Activated T-helper 2 cell treated with anti-CD3 and anti-CD28 coated beads, Interferon-gamma antibody, Interleukin-2, Interleukin-4, amounts not matched to agents 10 μg/mL and 5 μg/mL and 100 μg/mL, durations not matched to agents 14 hours and 24 hours and 36 hours (primary cell): ENCODE measurements at places on chromosomes 1 and 21.

- DNase-seq = no peak
These were observed 38.5 kb upstream of the AK4 start for GRCh38 chr1:65109487-65109886.

- no peak for DNase-seq
These were observed 54.1 kb upstream of the CFAP298 start for GRCh38 chr21:32666258-32666657.

DNA sequence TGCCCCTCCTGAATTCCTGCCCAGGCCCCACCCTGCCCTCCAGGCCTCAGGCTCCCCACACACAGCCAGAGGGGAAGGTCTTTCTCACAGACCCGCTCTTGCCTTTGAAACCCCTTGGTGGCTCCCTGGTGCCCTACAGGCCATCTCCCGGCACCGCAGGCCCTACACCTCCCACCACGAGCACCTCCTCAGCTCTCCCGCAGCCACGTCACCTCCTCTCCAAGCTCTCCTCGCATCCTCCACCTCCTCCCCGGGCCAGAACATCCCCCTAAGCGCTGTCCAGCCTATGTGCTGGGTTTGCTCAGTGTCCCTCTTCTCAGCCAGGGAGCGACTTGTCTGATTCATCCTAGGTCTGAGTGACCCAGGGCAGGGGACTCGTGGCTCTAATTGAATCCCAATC, 66.4 kb downstream of the DMRTB1 start:
- DNase-seq = no peak

DNA sequence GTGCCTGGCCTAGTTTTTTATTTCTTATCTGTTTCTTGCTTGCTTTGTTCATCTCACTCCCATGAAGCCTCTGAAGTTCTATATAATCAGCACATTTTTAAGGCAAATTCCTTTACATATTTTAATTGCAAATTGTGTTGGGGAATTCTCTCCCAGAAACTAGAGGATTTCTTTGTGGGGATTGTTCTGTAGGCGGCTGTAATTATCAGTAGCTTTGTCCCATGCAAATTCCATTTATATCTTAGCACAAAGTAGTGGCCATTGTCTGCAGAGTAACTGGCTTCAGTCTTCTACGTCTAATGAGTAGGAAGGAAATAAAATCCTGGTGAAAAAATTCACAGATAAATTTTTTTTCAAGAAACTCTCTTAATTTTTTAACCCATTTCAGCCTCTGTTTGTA, 35.7 kb downstream of the CLEC20A start:
- DNase-seq = no peak

DNA sequence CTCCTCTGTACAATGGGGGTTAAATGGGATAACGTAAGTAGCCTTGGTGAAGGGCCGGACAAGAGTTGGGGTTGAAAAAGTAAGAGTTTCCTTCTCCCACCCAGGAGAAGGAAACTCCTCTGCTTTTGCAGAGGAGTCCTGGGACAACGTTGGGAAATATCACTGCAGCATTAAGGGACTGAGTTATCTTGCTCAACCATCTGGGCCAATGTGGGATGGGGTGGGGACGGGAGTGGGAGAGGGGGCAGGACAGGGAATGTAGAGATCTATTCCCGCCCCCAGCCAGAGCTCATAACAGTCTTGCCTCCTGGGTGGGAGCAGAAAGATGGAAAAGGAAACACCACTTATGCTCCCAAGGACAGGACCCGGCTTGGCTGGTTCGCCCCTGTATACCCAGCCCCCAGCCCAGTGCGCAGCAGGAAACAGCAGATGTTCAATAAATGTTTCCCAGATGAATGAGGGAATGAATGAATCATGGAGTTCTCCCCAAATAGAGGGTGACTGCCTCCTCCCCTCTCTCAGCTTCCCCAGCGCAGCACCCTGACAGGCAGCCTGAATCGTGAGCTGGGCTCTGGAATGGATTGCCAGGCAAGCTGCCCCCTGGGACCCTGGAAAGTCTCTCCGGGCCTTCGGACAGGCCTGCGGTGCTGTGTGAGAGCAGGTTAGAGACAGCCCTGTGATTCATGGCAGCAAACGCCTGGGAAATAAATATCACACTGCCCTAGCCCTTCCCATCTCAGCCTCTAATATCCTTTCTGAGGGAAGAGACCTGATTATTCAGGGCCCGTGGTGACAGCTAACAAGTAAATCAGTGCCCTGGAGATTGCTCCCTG, 24.8 kb downstream of the FBXO2 start:
- DNase-seq = no peak

- no peak for DNase-seq
These were observed 6.3 kb downstream of the PTGFRN start for GRCh38 chr1:116916002-116916401.

GRCh38 chr1:162676750-162677149, 44.5 kb downstream of the DDR2 start:
- DNase-seq = no peak

- no peak for DNase-seq
These were observed 128.0 kb upstream of the DPYD start for GRCh38 chr1:98048751-98049325.

DNA sequence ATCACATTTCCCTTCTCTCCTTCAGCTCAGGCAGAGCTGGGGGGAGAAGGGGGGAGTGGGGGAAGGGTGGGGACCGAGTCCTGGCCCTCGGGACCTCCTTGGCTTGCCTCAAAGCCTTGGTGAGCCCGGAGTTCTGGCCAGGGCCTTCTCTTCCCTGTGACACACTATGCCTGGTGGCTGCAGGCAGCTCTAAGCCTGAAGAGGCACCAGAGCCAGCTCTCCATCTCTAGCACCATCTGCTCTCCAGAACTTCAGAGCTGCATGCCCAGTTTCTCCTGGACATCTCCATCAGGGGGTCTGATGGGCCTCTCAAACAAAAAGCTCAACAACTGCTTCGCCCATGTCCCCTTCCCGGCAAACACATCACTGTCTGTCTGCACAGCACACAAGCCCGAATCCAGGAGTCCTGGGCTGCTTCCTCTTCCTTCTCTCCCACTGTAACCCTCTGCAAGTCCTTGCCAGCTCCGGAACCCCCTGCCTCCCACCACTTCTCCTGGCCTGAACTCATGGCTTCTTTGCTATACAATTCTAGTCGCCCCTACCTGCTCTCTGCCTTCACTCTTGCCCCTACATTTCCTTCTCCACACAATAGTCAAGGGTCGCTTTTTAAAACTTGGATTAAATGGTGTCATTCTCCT, 26.5 kb downstream of the KIAA1614 start:
- no peak for DNase-seq

GRCh38 chr1:113205980-113206766, 133.2 kb downstream of the LRIG2 start:
- DNase-seq = no peak

DNA sequence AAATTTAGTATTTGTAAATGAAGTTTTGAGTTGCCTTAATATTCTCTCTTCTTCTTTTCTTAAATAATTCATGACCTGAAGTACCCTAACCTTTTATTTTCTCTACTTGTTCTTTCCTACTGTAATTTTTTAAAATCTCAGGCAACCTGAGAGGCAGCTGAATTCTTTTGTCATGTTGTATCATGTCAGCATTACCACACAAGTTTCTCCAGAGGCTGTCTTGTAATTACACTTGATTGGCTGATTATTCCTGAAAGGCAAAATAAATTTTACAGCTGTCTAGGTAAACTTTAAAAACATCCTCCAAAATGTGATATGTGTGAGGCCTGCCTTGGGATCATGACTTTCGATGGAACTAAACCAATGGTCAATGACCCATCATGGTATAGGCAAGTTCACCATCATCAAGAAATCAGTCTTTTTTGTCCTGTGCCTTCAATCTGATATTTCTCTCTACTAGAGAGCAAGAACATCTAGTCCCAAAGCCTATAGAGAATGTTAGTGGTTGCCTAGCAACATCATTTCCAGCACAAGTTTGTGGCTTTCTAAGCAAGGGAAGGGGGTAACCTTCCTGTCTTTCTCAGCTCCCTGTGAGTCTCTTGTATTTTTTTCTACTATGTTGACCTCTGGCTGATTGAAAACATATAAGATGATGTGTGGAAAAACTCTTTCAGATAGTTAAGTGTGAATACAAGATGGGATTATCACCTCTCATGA, 115.5 kb downstream of the GABPA start:
- DNase-seq = no peak

DNA sequence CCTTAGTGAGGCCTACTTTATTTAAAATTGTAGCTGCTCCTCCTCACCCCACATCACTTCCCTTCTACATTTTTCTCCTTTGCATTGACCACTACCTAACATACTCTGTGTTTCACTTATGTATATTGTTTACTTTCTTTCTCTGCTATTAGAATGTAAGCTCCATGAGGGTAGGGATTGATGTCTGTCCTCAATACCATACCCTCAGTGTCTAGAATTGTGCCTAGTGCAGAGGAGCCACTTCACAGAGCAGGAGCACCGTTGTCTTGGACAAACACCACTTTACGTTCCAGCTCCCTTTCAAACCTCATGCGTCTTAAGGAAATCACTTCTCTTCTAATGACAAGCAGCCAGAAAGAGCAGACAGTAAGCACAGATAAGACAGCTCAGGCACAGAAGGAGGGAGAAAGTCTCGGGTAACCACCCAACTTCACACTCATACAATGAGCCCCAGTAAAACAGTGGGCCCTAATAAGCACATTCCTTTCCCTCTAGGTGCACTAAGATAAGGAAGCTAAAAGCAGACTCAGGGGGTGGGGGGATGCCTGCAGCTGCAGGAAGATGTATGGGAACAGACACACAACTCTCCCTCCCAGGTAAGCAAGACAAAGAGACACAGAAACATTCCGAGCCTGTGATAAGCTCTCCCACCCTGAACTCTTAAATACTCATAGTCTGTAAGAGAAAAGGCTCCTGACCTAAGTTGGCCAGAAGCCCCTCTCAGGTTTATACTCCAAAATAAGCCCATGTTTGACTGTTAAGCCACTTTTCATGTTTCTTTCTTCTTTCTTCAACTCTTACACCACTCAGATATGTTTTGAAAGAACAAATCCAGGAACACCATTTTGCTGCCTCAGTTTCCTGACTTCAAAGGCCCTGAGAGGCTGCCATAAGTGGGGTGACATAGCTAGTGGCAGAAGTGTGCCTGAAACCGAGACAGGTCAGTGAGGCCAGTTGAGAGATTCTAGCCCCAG, 7.1 kb upstream of the PLEKHM2 start:
- DNase-seq = no peak

DNA sequence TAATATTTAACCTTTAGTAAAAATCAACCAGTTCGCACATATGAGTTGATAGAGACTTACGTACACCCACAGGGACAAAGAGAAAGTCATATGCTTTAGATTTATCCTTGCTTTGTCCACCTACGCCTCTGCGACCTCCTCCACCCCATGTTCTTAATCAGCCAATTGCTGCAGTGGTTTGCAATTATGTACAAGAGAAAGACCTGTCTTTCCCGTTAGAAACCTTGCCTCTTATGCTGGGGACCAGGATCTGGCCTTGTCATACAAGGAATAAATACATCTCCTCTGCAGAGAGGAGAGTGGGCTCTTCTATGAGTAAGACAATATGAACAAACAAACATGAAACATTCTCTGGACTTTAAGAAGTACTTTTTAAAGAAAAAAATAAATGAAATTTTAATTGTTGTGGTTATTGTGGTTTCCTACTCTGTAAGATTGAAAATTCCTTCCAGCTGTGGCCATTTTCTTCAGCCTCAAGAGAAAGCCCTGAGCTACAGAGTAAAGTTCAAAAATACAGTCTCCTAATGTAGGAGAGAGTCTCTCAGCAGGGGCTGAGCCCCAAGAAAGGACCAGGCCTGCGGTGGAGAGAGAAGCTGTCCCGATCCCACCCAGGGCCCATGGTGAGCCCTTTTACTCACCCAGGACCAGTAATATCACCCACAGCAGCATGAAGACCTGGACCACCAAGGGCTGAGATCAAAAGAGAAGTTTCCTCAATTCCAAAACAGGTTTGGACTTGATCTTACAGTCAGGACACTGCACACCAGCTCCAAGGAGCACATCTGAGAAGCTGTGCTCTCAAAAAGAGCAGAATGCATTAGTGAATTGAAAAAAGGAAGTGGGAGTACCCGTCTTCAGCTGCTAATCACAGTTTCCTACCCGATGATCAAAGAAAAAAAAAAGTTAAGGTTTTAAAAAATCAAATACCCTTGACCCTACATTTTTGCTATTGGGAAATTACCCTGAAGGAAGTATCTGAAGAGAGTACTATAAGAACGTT, at the start of gene FCRL5:
TSS of gene FCRL5 (minus strand) at position 822 of the 1,000 bp plus-strand sequence. CDS start at position 669, 153 bp downstream.
- DNase-seq = no peak

DNA sequence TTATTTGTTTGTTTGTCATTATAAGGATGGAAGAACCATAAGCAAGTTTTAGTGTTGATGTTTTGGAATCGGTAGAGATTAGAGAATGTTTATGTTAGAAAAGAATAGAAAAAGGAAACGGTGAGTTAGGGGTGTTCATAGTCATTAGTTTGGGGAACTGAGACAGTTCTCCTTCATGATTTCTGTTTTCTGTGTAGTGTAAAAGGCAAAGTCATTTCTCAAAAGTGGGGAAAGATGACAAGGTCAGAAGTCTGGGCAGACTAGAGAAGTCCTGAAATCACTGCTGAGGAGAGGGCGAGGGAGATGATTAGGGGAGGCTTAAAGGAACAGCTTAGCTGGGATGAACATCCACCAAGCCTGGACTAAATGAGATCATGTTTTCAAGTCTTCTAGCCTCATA, 498.9 kb downstream of the TTLL7 start:
- DNase-seq = no peak

GRCh38 chr1:43344267-43344850, 6.7 kb downstream of the MPL start:
- DNase-seq = no peak

DNA sequence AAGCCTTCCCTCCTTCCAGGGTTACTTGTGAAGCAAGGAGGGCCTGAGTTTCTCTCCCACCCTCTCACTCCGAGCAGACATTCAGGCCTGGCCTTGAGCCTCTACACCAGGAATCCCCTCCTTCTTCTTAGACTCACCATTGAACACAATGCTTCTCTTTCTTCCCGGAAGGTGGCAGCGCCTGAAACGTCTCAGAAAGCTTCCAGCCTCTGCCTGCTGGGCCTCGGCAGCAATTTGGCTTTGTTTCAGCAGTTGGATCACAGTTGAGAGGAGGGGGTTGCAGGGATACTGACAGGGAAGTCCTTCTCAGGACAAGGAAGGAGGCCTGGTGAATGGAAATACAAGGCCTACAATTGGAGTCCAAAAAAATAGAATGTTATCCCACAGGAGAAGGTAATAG, 6.3 kb downstream of the CLDN8 start:
- DNase-seq = no peak

DNA sequence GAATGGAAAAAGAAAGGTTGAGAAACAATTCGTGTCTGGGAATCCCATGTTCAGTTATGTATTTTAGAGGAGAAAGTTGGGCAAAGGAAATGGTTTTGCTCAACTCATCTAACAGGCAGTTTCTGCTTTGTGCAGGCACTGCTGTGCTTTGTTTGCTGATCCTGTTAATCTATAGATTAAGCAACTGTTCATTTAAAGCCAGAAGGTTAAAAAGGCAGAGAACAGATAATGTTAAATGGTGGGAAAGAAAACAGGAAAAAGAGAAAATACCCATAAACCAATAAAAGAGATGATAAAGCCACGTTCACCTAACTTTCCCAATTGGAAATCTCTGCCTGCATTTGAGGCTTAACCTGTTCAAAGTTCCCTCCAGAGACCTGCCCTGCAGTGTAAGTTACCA, 70.0 kb downstream of the APP start:
- DNase-seq = no peak

DNA sequence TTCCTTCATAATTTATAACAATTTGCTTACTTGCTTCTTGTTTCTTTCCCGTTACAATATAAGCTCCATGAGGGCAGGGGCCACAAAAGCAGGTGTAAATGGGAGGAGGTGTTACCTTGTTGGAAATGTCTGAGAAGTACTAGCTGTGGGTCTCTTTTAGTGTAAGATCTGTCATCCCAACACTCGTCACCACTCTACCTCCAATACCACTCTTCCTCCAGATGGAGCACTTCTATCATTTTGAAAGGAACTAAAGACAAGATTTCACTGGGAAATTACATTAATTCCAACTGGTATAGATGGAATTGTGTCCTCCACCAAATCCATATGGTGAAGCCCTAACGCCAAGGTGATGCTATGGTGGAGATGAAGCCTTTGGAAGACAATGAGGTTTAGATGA, 53.0 kb upstream of the CPLANE2 start:
- no peak for DNase-seq
